ENCODE measurements at places on chromosomes 7 and 10. TPM values are rescaled to one million over a fixed set of nuclear protein-coding genes. Genes with fewer than 3 reads are reported as not detected.

The OIT3 gene
- 0.17 TPM for total RNA-seq

The STEAP2 gene
- total RNA-seq = 9.2 TPM

The CRCP gene
- total RNA-seq = 35.3 TPM

The AGMO gene
- total RNA-seq = not detected

The TDRD1 gene
- total RNA-seq = not detected

The TET1 gene
- 1.8 TPM for total RNA-seq

The STAG3 gene
- total RNA-seq = 0.33 TPM

The GIMAP1 gene
- total RNA-seq = not detected

The NXPH1 gene
- total RNA-seq = not detected

The CDCA7L gene
- 8.5 TPM for total RNA-seq

The PPP1R17 gene
- not detected for total RNA-seq

The TRPV5 gene
- total RNA-seq = not detected

The PAX4 gene
- not detected for total RNA-seq

The VWA2 gene
- 2.5 TPM for total RNA-seq

The NRF1 gene
- total RNA-seq = 14.3 TPM

The SCIN gene
- total RNA-seq = not detected

The KCNH2 gene
- not detected for total RNA-seq
